HTR-8/SVneo (cell line): ENCODE measurements at places on chromosomes 5 and 9.

DNA sequence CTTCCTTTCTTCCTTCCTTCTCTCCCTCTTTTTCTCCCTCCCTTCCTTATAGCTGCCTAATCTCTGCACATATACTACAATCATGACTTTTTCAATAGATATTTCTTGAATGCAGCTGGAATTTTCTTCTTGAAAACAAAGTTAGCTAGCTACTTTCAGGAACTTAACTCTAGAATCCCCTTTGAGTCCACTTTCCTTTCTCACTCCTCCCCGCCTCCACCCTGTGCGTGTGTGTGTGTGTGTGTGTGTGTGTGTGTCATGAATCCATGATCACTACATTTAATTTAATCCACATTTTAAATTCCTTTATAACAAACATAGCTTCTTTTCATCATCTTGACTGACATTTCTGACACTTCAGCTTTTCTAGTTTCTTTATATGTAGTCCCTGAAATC, 167.5 kb upstream of the KLF9 start:
- no peak for DNase-seq

GRCh38 chr9:97543561-97543960, 42.1 kb downstream of the TMOD1 start:
- DNase-seq = no peak

- DNase-seq = no peak
Measured at GRCh38 chr5:14235872-14236271, 92.7 kb downstream of the TRIO start.

- peak; percentile 76 for DNase-seq
Measured at GRCh38 chr9:5879419-5880181, 11.1 kb upstream of the MLANA start.

- no peak for DNase-seq
Measured at GRCh38 chr5:1504617-1505016, 19.1 kb downstream of the LPCAT1 start.

DNA sequence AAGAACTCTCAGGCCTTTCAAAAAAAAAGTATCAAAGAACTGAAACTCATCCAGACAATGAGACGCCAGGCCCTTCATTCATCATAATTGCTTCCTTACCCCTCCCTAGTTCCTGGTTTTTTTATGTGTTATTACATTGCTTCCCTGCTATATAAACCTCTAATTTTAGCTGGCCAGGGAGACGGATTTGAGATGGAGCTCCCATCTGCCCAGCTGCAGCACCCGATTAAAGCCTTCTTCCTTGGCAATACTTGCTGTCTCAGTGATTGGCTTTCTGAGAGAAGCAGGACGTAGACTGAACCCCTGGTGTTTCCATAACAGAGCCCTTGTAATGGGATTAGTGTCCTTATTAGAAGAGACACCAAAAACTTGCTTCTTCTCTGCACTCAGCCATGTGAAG, 62.4 kb downstream of the BARX1 start:
- DNase-seq = no peak

GRCh38 chr5:150068961-150069645, 17.3 kb downstream of the CSF1R start:
- DNase-seq = no peak

GRCh38 chr9:114027863-114028465, 50.1 kb downstream of the AMBP start:
- no peak for DNase-seq

DNA sequence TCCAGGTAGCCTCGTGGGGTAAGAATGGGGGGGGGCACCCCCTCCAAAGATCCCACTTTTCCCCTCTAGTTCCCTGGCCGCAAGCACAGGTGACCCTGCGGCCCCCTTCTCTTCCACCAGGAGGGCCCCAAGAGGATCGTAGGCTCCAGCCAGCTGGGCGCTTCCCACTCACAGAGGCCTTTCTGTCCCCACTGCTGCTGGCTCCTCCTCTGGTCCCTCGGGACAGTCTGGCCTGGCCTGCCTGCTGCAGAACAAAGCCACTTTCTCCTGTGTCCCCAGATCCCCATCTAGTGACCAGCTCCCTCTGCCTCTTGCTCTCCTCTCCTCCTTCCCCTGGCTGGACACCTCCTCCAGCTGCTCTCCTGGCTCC, 534 bp upstream of the SAPCD2 start:
- no peak for DNase-seq

- no peak for DNase-seq
Measured at GRCh38 chr9:112507001-112507680, 20.5 kb downstream of the KIAA1958 start.

DNA sequence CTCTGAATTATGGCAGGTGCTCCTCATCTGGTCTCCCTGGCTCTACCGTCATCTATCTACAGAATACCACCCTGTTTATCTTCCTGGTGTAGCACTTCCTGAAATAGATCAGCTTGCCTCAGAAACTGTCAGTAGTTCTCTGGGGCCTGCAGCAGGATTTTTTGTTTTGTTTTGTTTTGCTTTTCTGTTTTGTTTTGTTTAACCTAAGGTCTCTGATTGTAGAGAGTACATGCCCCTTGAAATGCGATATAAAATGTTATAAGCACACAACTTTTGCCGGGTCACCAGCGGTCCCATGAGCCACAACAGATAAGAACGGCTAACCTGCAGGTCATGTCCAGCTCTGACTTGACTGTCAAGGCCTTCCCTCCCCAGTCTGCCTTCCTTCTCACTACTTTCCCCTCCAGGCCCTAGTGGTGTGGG, 26.6 kb upstream of the CREBRF start:
- no peak for DNase-seq

GRCh38 chr5:164175083-164175482, 669.7 kb downstream of the MAT2B start:
- DNase-seq = peak; percentile 10

DNA sequence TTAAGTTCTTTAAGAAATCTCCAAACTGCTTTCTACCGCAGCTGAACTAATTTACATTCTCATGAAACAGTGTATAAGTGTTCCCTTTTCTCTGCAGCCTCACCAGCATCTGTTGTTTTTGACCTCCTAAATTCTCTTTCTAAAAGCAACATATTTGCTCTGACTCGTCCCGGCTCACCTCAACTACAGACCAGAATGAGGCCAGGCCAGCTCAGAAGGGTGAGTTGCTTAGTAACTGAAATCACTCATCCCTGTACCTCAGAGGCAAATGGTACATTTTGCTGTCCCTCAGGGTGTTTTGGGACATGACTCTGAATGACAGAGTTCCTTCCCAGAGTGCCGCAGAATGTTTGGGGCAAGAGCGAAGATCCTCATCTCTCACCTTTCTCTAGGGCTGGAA, 127.5 kb downstream of the FRMD3 start:
- no peak for DNase-seq

GRCh38 chr9:136133191-136133958, 14.7 kb upstream of the TMEM250 start:
- DNase-seq = peak; percentile 50

GRCh38 chr5:133230823-133231578, 179.2 kb downstream of the HSPA4 start:
- DNase-seq = no peak

DNA sequence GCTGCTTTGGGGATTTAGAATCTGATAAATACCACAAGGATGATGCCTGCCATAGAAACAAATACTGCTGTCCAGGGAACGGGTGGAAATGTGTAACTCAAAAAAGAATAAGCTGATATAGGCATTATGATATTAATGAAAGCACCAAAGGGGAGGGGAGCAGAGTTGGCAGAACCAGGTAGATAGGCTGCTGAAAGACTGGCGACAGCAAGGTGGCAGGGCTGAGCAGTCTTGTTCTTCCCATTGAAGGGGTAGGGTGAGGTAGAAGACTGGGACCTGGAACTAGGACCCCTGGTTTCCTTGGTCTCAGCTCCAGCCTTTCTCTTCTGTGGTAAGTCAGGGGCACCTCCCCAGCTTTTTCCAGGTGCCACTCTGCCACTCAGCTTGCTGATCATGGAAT, 31.4 kb upstream of the TMOD1 start:
- DNase-seq = no peak

GRCh38 chr9:127567035-127567729, 44.9 kb upstream of the STXBP1 start:
- DNase-seq = no peak

DNA sequence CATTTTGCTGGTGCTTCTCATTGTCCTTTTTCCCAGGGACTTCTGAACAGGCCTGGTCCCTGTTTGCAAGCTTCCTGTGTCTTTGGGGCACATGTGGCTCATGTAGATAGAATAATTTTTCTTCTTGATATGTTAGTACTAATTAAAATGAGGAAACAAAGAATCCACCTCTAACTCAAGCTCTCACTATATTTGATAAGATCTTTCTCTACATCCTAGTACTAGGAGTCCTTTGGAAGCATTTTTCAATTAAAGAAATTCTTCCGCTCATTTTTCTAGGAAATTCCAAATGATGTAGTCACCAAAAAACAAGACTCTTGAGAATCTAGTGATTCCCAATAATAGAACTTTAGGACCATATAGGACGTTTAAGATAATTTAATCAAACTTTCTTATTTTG, 165.3 kb downstream of the SEC61B start:
- no peak for DNase-seq

- peak; percentile 57 for DNase-seq
Measured at GRCh38 chr5:181133610-181134231, 2.8 kb upstream of the OR2V1 start.

GRCh38 chr9:13411791-13412190, 132.3 kb upstream of the MPDZ start:
- no peak for DNase-seq

DNA sequence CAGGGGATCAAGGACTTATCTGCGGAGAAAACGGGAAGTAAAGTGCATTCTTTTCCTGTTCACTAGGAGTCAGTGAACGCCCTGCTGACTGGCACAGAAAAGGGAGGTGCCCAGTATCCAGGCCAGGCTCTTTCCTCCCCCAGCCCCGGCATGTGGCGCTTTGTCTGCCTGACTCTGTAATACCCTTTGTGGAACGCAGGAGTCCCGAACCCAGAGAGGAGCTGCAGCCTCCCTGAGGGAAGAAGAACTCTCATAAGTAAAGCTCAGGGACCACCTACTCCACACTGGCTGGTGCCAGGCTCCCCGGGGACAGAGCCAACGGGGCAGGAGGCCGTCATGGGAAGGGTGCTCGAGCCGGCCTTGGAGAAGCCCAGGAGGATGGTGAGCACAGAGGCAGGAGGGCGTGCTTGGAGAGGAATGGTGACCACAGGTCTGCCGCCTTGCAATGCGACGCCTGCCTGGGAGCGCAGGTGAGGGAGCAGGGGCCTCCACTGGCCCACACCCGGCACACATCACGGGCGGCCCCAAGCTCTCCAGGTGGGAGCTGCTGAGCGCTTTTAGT, 31.5 kb downstream of the VAV2 start:
- no peak for DNase-seq

DNA sequence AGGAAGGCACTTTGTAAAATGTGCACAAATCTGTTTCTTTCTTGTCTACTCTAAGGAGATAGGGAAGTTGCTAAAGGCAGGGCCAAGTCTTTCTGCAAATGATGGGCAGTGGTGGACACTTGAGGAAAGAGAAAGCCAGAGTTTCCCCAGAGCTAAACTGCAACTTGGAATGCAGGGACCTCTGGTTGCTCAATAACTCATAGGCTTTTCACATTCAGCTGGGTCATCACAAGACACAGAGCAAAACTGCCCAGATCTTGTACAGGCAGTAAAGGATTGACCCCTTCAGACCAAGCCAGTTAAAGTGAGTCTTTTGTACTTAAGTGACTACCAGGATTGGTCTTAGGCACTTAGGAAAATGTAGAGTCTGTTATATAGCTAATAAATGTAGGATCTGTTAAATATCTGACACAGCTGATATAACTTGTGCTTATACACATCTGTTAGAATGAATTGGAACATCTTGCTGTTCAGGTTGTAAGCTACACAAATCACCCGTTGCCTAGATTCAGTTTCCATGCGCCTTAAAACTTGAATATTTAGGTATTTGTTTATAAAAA, 13.5 kb upstream of the AGXT2 start:
- DNase-seq = no peak

DNA sequence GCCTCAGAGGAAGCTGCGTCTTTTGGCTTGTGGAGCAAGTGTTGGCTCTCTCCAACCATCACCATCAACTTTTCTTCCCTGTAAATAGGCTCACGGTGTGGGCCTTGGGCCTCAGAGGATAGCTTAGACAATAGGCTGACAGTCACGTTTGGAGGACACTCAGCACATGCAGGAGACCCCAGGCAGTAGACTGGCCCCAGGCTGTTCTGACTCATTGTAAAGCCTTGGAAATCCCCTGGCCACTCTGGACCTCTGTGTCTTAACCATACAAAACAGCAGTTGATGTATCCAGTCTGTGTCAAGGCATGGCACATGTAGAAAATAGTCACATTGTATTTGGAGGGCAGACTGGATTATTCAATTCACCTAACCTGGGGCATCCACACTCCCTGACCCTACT, 18.6 kb downstream of the CD74 start:
- peak; percentile 36 for DNase-seq

GRCh38 chr5:143117821-143118220, 285.7 kb downstream of the NR3C1 start:
- no peak for DNase-seq

- no peak for DNase-seq
Measured at GRCh38 chr5:158849219-158849791, 250.4 kb downstream of the EBF1 start.

DNA sequence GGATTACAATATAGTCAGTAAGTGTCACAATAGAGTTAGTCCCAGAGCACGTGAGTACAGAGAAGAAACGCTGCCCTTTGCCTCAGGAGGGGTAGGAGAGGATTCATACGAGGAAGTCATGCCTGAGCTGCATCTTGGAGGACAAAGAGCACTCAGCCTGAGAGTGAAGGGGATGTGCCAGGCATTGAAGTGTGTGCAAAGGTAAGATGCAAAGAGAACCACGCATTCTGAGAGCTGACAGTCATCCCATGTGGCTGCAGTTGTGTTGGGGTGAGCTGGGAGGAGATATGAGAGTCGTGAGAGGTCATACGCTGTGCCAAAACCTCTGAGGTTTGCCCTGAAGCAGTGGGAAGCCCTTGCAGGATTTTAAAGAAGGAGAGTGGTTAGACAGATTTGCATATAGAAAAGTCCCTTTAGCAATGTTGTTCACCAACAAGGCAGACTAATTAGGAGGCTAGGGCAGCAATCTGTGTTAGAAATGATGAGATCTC, 97.5 kb downstream of the PIP5K1B start:
- no peak for DNase-seq

DNA sequence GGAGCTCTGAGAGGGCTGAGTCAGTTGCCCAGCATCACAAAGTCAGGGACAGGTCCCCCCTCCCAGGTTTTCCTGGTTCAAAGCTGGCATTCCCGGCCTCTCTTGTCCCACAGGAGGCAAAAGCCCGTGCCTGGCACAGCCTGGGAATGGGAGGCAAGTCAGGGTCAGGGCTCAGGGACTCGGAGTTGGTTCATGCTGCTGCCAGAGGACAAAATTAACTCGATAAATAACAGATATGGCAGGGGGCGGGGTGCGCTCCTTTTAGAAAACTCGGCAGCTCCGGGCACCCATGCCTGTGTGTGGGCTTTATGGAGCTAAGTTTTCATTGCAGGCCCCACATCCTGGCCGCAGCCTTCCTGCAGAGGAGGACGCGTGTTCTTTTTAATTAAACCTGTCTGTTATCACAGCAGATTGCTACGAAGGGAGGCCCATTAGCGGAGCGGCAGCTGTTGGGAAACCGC, 62.8 kb upstream of the LMX1B start:
- DNase-seq = no peak

- no peak for DNase-seq
Measured at GRCh38 chr5:169150108-169150507, 150.8 kb downstream of the SLIT3 start.

GRCh38 chr9:112771359-112772214, 21.0 kb downstream of the SNX30 start:
- no peak for DNase-seq
